Neural crest cell (in vitro differentiated cells): ENCODE measurements at places on chromosomes 12 and 14.

DNA sequence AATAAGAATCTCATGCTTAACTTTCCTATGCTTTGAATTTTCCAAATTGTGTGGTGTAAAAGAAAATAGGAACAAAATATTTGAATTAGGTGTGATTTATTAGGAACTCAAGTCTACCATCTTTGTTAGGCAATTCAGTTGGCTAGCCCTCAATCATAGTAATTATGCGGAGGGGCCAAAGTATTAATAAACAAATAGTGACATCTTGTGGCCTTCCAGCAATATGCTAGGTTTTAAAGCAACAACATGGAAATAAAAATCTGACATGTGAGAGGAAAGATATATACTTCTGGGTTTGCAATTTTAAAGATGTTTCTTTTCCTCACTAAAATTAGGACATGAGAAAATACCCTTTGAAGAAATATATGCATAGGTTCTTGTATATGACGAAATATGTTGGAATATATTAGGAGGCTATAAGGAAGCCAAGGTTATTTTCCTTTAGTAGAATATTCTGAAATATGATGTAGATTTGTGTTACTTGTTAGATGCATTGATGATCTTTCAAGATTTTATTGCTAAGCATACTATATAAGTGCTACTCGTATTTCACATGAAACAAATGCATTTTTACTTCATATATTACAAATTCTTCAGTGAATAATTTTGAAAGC lies 200.4 kb downstream of the PTPRO start:
- DNase-seq, result no peak

DNA sequence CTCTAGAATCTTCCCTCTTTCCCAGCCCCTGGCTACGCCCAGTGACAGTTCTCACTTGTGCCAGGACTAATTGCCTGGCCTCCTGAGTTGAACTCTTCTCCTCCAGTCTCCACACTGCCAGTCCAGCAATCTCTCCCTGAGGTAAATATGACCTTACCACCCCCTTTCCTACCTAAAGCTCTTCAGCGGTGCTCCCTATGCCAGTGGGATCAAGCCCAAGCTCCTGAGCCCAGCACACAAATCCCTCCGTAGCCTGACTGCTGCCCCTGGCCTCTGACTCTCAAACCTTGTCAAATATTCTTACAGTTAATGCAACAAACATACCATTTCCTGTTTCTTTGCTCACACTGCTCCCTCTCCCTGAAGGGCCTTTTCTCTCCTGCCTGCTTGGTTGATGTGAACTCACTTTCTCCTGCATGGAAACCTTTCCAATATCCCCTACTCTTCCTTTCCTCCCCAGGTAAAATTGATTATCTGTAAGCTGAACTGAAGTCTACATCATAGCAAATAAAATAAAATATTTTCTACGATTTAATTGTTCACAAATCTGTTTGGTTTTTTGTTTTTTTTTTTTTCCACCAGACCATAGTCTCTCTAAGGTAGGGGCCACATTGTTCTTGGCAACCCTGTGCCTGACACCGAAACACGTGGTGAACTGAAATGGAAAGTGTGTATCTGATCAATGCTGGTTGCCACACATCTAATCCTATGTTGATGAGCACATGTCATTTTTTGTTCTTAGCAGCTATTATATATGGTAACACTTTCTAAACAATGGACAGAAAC lies 147.5 kb downstream of the SLC38A6 start:
- DNase-seq, result no peak

DNA sequence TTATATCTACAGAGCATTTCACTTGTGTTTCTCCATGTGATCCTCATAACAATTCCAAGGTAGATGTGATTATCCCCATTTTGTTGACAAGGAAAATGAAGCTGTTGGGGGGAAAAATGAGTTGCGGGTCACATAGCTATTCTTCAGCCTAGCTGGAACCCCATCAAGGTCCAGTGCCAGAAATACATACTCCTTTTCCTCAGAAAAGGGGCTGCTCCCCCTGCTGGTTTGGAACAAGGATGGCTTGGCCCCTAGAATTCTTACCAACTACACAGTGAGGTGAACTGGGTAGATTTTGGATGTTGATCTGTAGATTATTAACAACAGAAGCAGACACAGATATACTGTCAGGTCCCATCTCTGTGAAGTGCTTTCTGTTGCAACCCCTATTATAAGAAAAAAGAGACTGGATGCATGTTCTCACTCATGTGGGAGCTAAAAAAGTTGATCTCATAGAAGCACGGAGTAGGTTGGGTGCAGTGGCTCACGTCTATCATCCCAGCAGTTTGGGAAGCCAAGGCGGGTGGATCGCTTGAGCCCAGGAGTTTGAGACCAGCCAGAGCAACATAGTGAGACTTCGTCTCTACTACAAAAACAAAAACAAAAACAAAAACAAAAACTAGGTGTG lies 8.9 kb downstream of the IKZF4 start:
- peak; percentile 45 for DNase-seq

DNA sequence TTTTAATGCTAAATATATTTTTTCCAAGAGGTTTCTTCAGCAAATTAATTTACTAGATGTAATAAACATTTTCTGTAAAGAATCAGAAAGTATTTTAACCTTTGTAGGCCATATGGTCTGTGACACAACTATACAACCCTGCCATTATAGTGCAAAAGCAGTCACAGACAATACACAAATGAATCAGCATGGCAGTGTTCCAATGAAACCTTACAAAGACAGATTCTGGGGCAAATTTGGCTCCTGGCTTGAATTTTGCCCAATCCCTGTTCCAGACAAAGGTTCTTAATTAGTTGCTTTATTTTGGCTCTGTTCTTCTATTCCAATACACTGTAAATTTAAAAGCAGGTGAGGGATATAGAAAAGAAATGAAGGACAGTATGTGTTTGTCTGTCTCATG lies 352.5 kb downstream of the C12orf50 start:
- DNase-seq, result no peak

- DNase-seq, result no peak
These were observed 1020.4 kb upstream of the FBXO33 start for GRCh38 chr14:40452674-40453073.

GRCh38 chr12:115923851-115924250 lies 353.6 kb downstream of the MED13L start:
- DNase-seq, result no peak

GRCh38 chr14:26808407-26808806 lies 210.6 kb upstream of the NOVA1 start:
- DNase-seq, result no peak

DNA sequence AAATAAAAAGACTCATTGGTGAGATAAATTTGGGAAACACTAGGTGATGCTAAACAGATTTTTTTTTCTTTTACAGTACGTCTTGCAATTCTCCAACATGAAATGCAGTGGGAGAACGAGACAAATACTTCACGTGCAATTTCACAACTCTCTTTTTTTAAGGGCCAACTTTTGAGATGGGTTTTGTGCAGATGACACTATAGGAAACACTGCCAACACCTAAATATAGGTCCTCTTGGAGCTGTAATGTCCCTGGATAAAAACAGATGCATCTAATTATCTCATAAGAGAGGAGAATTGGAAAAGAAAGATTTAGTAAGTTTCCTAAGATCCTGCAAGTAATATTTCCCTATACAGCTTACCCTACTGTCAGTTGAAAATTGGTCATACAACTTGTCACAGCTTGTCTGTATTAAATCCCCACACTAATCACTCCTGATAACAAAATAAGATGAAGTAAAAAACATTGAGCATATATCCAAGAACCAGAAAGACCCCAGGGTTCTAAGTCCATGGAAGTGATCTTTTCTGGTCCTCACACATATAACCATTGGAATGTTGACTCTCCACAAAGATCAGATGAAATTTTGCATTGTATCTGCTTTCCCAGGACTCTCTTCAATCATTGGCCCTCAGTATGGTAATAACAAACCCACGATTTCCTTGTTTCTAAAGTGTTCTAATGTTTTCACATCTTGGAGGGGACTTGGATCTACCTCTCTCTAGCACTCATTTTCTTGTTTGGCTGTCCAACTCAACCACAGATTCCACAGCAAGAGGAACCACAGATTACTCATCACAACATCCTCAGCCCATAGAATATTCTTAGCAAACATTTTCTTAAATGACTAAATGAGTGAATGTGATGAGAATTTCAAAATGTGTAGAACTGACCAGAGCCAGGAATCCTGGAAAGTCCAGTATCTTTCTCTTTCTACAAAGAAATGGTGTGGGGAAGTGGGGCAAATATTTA lies 769.4 kb upstream of the USP15 start:
- no peak for DNase-seq

DNA sequence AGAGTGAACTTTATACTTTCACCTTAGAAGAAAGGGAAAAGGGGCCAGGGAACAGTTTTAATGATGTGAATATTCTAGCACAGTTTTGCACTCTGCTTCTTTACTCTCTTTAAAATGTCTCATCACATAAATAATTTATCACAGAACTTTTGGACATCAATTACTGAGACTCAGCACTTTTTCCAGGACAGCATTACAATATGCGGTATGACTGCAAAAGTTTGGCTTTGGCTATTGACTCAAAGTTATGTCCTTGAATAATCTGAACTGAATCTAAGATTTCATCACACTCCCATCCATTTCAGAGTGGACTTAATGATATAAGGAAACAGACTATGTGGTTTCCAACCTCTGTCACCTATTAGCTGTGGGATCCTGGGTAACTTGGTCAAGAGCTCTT lies 11.7 kb downstream of the CCER1 start:
- no peak for DNase-seq

DNA sequence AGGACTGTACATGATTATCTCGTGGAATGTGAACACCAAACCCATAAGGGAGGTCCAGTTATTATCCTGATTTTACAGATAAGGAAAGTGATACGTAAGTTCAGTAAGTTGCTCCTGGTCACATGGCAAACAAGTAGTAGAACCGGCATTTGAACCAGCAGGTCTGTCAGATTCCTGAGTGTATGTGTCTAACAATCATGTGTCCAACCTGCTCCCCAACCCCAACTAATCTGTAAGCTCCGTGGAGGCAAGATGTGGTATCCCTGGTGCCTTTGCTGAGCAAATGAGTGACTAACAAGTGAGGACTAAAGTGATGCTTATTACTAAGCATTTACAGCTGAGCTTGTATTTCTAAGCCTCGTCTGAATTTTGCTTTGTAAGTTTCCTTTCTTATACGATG lies 65.9 kb downstream of the PTPN21 start:
- DNase-seq, result no peak

- no peak for DNase-seq
These were observed 9.0 kb upstream of the KRT71 start for GRCh38 chr12:52561880-52562449.

DNA sequence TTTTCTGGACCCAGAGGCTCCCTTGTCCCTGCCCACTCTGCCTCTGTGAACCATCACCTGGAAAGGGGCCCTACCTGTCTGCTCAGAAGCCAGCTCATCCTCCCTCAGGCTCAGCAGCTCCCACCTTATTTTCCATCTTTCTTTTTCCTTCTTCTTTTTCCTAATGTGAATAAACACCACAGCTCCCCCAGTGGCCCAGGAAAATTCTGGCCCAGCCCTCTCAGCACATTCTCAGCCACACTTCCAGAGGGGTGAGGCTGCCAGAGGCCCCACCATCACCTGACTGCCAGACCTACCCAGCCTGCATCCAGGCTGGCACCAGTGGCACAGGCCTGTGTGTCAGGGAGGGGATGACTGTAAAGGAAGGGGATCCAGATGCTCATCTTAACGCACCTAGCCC lies 23.0 kb downstream of the ZFHX2 start:
- DNase-seq, result no peak

DNA sequence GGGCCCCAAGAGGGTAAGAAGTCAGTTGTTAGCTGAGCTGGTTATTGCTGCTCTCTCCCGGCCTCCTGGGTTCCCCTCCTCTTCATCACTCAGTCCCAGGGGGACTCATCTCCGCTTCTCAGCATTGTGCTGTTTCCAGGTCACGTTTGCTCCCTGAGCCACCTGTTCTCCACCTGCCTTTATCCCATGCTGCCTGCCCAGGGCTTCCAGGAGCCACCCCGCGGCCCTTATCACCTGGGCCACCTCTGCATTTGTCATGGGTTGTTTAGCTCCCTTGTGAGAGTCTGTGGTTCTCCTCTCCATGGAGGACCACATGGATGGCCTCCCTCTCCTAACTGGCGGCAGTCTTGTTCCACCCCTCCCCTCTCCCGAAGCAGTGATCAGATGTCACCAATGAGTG lies 36.0 kb downstream of the SYNDIG1L start:
- no peak for DNase-seq

- no peak for DNase-seq
These were observed 569.6 kb downstream of the AACS start for GRCh38 chr12:125634813-125635212.

GRCh38 chr12:130969223-130969622 lies 15.5 kb downstream of the ADGRD1 start:
- DNase-seq, result no peak

- no peak for DNase-seq
These were observed 256.3 kb upstream of the RGS6 start for GRCh38 chr14:71675900-71676287.

DNA sequence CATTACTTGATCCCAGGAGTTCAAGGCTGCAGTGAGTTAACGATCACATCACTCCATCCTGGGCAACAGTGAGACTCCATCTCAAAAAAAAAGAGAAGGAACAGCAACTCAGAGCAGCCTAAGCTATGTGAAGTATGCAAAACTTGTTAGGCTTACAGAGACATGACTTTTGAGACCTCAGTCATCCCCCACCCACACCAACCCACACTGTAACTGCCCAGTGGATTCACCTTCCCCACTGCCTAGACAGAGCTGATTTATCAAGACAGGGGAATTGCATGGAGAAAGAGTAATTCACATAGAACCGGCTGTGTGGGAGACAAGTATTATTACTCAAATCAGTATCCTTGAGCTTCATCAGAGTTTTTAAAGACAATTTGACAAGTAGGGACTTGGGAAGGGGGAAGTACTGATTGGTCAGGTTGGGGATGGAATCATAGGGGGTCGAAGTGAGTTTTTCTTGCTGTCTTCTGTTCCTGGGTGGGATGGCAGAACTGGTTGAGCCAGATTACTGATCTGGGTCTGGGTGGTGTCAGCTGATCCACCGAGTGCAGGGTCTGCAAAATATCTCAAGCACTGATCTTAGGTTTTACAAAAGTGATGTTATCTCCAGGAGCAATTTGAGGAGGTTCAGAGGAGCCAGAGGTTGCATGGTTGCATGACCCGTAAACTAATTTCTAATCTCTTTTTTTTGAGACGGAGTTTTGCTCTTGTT lies 6.2 kb upstream of the WDR89 start:
- no peak for DNase-seq

- DNase-seq, result no peak
These were observed 13.8 kb downstream of the TSPAN9 start for GRCh38 chr12:3091038-3091319.

DNA sequence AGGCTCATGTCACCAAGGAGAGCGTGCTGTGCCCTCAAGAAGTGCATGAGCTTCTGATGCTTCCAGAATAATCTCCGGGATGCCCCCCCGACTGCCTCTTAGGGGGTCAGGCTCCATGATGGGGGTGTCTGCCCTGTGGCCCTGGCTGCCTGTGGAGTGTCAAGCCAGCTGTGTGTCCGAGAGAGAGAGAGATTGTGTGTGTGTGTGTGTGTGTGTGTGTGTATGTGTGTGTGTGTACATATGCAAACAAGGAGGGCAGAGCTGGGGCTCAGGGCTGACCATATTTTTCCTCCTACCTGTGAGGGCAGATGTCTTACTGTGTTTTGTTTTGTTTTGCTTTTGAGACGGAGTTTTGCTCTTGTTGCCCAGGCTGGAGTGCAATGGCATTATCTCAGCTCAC lies 5.6 kb upstream of the ALDH2 start:
- DNase-seq, result no peak
